Cerebellum (tissue), 4 donors: ENCODE measurements at places on chromosomes 3 and 15. TPM values are rescaled to one million over a fixed set of nuclear protein-coding genes. Genes with fewer than 3 reads are reported as not detected.
A peak's percentile ranks its signal among the peaks of the same experiment; 100 is the strongest.

Gene SEC11A
- 66.4 TPM for total RNA-seq

DNA sequence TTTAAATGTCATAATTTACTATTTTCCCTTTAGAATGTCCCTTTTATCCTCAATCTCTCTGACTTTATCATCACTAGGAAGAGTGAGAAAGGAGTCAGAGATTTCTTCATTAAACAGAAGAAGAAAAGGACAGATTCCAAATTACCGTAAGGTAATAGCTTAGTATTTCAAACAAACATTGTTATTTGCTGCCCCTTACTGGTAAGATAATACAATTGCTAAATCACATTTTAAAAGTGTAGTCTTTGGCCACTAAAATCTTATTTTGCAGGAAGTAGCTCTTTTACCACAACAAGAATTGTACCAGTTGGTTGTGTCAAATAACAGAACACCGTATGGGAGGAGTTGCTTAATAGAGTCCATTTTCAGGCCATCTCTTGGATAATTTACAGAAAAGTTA lies 53.7 kb downstream of the CGGBP1 start:
- peak; percentile 8 for DNase-seq

DNA sequence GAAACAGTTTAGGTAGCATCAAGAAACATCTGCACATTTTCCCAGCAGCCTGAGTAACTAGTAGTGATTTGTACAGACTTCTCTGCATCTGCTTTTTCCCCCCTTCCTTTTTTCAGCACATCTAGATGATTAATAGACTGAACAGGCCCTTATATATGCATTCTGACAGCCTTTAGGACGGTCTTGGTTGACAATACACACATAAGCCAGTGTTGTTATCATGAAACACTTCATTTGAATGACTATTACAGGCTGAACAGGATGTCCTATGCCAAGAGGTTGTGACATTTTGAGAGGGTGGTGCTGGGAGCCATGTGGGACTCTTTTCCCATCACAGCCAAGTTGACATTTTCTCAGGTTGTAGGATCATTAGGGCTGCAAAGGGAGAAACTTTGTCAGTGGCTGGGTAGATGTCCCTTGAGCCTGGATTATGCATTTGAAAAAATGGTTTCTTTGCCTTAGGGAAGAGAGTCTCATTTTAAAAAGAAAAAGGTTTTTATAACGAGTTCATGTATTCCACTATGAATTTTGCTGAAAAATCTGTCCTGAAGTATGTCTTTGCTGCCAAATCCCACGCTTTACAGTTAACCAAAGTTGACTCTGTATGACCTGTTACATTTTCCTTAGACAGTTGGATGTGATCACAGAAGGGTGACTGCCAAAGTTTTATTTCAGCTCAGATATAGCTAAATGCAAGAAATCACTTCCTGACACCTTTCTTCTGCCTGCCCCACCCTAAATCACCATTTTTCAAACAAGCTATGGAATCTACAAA lies 73.7 kb downstream of the FILIP1L start:
- no peak for DNase-seq

GRCh38 chr15:57911247-57911646 lies 154.3 kb downstream of the ALDH1A2 start:
- no peak for DNase-seq

- DNase-seq, result no peak
Measured at GRCh38 chr3:79056498-79056897, 711.3 kb downstream of the ROBO1 start.

Gene XIRP1
- not detected for total RNA-seq

GRCh38 chr3:63470745-63471144 lies 181.7 kb upstream of the SNTN start:
- DNase-seq, result no peak

GRCh38 chr3:21517184-21517583 lies 233.8 kb downstream of the ZNF385D start:
- DNase-seq, result no peak

Gene GUCA1C
- total RNA-seq, result not detected

Gene DHFR2
- total RNA-seq, result 5.7 TPM

- no peak for DNase-seq
Measured at GRCh38 chr15:47475336-47475735, 242.0 kb upstream of the SEMA6D start.

Gene CHRNA7
- 7.3 TPM for total RNA-seq

GRCh38 chr3:113607219-113607596 lies 74.9 kb downstream of the SIDT1 start:
- peak; percentile 74 for DNase-seq

DNA sequence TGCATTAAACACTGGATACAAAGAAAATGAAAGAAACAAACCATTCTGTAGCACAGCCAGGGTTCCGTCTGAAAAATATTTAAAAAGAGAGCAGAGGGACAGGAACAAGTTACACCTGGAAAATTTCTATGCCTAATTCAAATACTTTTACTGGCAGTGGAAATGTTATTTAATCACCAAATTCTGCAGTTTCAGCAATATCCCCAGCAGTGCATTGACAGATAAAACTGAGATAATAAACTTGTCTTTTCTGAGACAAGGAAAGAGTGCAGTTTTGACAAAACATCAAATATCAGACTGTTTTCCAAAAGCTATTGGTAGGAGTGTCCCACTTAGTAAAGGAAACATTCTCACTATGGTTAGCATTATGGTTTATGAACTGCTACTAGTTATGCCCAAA lies 173.4 kb upstream of the FAM3D start:
- no peak for DNase-seq

Gene NPHP3
- total RNA-seq, result 23.7 TPM

GRCh38 chr3:151770956-151771355 lies 37.2 kb downstream of the AADACL2 start:
- no peak for DNase-seq
